ENCODE measurements at places on chromosomes 2 and 18.

- DNase-seq = no peak
Measured at GRCh38 chr2:207132019-207132418, 33.7 kb downstream of the KLF7 start.

GRCh38 chr18:80154293-80154692, 45.2 kb downstream of the ADNP2 start:
- no peak for DNase-seq

- no peak for DNase-seq
Measured at GRCh38 chr2:57575700-57576268, 470.8 kb upstream of the VRK2 start.

DNA sequence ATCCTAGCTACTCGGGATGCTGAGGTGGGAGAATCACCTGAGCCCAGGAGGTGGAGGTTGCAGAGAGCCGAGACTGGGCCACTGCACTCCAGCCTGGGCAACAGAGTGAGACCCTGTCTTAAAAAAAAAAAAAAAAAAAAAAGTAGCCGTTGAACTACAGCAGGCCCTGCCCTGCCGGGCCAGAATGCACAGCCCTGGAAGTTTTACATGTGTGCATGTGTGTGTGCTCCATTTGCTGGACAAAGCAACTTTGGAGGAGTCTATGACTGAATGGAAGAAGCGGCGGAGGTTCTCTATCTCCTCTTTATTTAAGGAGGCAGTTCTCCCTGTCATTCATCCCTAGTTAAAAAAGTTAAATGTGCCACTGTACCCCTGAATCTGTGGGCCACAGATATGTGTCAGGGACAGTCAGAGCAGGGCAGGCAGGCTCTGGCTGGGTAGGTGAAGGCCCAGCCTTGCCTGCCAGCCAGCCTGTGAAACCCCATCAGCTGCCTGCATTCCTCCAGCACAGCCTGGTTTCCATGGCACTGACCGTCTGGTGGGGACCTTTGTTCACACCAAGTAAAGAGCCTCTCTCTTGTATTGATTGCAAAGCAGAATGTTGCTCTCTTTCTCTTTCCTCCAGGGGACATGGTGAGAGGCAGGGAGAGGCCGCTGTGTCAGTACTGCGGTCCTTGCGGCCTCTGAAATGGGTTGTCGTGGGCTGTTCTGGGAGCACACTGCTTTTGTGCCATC, 10.9 kb downstream of the LIPG start:
- DNase-seq = no peak

- DNase-seq = no peak
Measured at GRCh38 chr18:80126797-80127196, 17.7 kb downstream of the ADNP2 start.

- DNase-seq = no peak
Measured at GRCh38 chr2:64748147-64748546, 94.4 kb upstream of the SERTAD2 start.

- DNase-seq = no peak
Measured at GRCh38 chr2:158518084-158518483, 61.3 kb downstream of the PKP4 start.

GRCh38 chr2:120628248-120628647, 107.4 kb upstream of the GLI2 start:
- DNase-seq = no peak

DNA sequence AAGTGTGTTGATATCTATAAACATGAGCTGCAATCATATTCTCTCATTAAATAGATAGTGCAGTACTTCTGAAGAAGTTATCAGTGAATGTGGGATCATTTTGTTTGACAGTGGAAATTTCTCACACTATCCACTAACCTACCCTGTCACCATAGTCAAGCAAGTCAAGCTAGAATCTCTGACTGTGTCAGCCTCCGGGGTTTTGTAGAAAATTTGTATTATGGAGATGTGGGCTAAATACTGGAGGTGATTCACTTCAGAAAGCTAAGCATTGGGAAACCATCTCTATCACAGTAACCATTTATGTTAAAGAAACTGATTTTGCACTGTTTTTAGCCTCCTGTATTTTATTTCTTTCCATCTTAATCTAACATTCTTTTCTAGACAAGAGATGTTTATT, 126.6 kb upstream of the CREB1 start:
- DNase-seq = no peak

DNA sequence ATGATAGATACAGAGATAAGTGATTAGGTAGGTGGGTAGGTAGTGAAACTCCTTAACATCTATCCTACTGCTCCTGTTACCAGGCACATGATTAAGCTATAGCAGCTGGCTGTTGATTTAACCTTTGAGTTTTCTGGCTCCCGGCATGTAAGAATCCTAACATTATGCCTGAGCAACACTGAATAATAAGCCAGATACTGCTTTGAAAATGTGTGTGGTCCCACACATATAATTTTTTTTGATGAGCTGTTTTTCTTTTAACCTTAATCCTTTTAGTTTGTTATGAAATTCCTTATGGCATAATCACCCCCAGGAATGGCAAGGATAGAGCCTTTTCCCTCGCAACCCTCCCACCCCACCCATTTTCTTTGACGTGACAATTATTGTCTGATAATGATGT, 104.2 kb upstream of the NEUROD1 start:
- DNase-seq = no peak

DNA sequence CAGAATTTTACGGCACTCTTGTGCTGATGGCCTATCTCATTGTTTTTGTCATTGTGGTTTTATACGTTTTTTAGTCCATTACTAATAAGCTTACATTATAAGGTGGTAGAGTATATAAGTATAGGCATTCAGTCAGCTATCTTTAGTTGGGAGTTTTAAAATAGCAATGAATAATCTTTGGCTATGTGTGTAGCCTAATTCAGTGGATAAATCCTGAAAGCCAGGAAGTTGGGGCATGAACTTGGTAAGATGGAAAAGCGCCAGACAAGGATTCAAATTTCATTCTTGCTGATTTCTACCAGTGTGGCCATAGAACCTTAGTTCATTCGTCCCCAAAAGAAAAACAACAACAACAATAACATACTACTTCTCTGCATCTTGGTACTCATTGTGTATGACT, 31.2 kb downstream of the EPC2 start:
- no peak for DNase-seq

GRCh38 chr2:173982918-173983317, 17.7 kb upstream of the SP3 start:
- no peak for DNase-seq

DNA sequence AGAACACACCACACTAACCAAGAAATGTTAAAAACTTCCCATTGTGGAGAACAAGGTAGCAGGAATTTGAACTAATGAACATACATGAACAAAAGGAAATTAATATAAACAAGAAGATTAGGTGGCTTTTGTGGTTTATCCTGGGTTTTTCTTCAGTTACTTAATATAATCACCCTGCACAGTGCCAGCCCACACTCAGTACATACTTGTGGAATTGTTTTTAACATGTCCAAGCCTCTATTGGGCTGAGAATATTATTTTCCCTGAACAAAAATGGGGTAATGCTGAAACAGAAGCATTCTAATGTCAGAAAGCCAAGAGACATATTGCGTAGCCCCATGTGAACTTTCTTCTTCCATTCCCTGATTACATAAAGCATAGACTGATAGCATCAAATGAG, 202.8 kb downstream of the DNER start:
- DNase-seq = no peak

DNA sequence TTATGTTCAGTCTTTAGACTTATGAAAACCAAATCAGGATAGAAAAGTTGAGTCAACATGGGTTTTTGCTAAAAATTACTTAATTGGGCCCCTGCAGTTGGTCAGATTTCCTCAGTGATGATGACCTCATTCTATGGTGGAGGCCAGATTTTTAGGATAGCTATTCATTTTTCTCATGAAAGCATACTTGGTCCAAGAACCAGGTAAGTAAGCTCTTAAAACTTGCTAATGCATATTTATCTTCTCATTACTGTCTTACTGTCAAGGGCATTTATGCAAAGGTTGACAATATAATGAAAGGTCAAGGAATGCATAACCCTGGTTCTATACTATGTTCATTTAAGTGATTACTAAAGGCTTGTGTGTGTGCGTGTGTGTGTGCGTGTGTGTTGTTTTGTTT, 650.6 kb downstream of the SATB2 start:
- DNase-seq = no peak

- no peak for DNase-seq
Measured at GRCh38 chr2:48313036-48313877, 216.7 kb upstream of the STON1 start.

DNA sequence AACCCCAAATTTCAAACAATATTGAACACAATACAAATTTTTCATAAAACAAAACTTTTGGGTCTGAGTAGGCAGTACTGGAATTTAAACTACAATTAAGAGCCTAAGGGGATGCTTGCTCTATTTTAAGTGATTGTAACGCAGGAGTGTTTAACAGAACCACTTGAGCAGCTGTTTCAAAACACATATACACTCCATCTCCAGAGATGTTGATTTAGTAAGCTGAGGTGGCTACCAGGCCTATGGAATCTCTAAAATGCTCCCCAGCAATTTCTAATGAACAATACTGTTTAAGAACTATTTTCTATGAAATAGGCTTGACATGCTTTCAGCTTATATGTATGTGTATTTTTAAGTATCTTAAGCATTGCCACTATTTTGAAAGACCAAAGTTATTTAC, 58.5 kb downstream of the SP3 start:
- no peak for DNase-seq

DNA sequence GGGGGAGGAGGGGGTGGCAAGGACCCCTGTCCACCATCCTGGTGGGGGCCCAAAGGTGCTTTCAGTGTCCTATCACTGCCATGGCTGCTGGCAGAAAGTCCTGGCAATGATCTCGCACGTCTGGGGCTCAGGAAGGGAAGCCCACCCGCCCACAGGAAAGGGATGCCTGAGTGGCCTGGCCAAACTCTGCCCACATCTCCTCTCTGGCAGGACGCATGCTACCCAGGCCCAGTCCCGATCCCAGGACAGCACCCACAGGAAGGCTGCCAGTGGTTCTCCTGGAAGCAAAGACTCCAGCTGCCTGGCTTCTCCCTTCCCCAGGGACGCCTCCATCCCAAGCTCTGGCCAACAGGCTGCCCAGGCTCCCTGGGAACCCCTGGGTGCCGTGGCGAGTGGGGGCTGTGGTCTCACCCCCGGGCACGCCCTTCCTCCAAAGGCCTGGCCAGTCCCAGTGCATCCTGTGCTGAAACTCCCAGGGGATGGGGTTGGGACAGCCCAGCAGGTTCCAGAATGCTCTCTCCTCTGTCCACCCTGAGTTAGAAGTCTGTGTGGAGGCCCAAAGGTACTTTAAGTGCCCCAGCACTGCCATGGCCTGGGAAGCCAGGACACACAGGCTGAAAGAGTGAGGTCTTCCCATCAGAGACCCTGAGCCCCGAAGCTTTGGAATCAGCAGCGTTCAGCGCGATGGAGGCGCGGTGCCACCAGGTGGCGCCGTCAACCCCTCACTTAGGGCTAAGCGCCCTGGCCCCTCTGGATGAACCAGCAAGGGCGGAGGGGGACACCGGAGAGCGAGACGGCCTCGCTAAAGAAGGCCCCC, 29.8 kb upstream of the TAF1B start:
- peak; percentile 64 for DNase-seq

DNA sequence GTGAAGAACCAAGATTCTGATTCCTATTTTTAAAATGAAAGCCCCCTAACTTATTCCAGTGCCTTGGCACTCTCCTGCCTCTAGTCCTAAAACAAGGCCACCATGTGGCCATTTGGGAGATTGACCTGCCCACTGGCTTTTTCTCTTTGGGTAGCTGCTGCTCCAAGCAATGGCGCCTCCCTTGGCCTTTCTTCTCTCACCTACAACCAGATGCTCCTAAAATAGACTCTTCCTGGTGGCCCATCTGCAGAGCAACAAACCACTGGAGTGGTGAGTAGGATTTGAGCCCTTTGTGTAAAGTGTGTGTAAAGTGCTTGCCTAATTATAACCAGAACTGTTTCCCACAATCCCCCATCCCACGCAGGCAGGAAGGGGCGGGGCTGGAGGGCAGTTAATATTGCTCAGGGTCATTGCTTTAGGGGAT, 114.2 kb downstream of the FHOD3 start:
- no peak for DNase-seq

DNA sequence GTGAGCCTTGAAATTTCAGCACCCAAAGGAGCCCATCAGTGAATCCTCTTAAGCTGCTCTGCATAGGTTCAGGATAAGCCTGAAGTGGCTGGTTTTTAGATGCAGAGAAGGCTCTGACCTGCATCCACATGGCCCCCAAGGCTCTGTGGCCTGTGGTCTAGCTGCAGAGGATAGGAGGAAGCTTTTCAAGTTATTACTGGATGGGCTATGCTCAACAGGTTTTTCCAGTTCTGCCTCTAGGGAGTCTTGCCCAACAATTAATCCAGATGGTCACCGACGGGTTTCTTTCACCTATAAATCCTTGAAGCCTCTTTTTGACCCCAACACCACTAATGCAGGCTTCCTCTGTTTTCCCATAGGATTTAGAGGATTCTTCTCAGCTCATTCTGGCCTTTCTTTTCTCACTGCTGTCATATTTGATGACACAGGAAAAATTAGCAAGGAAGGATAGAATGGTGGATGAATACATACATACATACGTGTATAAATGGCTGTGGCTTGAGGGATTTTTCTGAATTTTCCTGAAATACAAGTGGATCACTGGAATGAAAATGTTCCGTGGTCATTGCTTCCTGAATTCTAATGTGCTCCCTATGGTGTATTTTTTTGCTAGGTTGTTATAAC, 52.2 kb upstream of the BCL2L11 start:
- no peak for DNase-seq

DNA sequence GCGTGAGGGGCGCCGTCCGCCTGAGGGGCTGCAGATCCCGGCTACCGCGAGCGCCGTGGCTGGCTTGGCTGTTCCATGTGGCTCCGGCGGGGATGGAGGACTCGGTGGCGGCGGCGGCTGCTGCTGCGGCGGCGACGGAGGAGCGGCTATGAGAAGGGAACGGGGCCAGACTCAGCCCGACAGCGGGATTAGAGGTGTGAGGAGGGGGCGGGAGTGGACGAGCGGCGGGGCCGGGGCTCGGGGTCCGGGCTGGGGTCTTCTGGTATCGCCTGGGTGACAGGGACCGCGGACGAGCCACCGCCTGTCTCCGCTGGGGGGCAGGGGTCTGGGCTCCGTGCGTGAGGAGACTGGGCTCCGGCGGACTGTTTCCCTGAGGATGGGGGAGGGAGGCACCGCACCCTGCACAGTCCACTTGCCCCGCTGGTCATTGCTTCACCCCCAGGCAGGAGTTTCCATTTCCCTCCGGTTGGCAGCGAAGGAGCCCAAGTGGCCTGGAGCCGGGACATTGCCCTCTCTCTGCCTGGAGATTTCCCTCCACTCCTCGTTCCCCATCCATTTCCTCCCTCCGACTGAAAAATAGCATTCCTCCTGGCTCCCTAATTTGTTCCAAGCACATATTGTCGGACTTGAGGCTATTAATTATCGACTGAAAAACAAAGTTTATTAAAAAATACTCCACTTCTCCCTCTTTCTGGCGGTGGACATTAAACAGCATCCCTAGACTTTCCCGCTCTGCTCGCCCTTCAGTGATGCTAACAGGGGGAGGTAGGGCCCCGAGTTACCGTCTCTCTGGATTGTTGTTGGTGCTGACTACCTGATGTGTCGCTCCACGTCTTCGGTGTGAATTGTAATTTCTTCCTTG, 577 bp downstream of the EHBP1 start:
- DNase-seq = no peak

DNA sequence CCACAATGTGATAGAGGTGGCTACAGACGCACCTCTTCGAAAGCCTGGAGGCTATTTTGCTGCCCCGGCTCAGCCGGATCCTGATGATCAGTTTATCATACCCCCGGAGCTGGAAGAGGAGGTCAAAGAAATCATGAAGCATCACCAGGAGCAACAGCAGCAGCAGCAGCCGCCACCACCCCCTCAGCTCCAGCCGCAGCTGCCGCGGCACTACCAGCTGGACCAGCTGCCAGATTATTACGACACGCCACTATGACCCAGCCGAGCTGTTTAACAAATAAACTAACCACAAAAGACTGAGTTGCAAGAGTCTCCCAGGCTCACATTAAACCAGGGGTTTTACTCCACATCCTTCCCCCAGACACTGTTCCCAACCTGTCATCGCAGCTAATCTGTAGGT, 263.8 kb downstream of the PHLPP1 start:
- no peak for DNase-seq

Measured in stimulated activated CD8-positive, alpha-beta memory T cell treated with anti-CD3 and anti-CD28 coated beads, Interleukin-4, amount 100 ng/mL, for 24 hours (primary cell).